Tibial nerve (tissue), 4 donors: ENCODE measurements at places on chromosomes 13 and 19. TPM values are rescaled to one million over a fixed set of nuclear protein-coding genes. Genes with fewer than 3 reads are reported as not detected.

Gene ARRDC2
- 175 TPM for total RNA-seq

Gene CLEC11A
- 13.3 TPM for total RNA-seq

Gene VSTM2B
- not detected for total RNA-seq

Gene C3
- 742 TPM for total RNA-seq

Gene PSG3
- total RNA-seq, result not detected

Gene TMPRSS9
- not detected for total RNA-seq

DNA sequence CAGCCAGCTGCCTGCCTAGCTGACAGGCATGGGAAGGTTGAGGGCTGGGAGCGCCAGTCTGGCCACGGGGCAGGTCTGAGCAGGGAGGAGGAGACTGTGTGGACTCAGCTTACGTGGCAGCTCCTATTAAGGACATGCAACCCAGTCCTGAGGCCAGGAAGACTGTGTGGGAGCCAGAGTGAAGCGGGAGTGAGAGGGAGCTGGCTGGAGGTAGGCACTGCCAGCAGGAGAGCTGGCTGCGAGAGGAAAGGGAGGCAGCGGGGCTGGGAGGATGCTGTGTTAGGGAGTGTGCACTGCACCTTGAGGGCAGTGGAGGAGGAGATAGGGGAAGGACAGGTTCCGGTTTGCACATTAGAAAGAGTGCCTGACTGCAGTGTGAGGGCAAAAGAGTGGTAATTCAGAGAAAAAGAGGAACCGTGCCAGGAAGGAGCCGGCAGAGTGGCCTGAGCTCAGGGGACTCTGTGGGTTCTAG, 99.2 kb downstream of the SLC7A1 start:
- H3K27ac ChIP-seq, result no peak overlapping the region
- peaks cover 20% of the 10 kb centered on the region for H3K4me1 ChIP-seq
- H3K4me3 ChIP-seq, result no peak overlapping the region
- DNase-seq, result no peak
- H3K36me3 ChIP-seq, result no peaks in the 10 kb centered on the region
- H3K27me3 ChIP-seq, result no peaks in the 10 kb centered on the region

DNA sequence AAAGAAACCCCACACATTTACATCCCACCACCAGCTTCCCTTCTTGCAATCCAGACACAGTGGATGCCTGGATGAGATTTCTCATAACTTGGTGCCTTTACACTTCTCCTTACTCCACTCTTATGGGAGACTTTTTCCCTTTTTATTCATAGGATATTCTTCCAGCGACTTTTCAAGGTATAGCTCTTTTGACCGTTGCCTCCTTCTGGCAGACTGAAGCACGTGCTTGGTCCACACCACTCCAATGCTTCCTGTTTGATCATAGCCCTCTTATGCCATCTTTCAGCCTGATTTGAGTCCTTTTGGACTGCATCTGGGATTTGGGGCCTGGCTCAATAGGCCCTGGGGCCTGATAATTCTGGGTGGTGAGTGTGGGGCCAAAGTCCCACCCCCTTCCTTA, 87.7 kb downstream of the ERCC5 start:
- DNase-seq, result no peak
- H3K4me3 ChIP-seq, result no peak overlapping the region
- no peaks in the 10 kb centered on the region for H3K4me1 ChIP-seq
- H3K36me3 ChIP-seq, result no peaks in the 10 kb centered on the region
- H3K27ac ChIP-seq, result no peak overlapping the region

DNA sequence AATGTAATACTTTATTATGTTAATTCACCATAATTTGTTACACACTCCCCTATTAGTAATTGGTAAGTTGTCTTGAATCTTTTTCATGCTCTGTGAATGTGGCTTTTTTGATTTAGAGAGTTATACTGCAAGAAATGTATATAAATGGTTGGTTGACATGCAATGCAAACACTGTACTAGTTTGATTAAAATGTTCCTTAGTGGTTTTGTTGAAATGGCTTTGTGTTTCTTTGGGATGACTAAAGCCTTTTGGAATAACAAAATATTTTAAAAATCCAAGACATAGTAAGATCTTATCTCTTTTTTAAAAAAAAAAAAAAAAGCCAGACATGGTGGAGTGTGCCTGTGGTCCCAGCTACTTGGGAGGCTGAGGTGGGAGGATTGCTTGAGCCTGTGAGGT, 10.5 kb downstream of the LAMP1 start:
- no peak for DNase-seq
- no peaks in the 10 kb centered on the region for H3K4me1 ChIP-seq
- H3K27me3 ChIP-seq, result no peaks in the 10 kb centered on the region
- H3K36me3 ChIP-seq, result peaks cover 47% of the 10 kb centered on the region
- no peak overlapping the region for H3K4me3 ChIP-seq

GRCh38 chr13:40148742-40149141, 493.3 kb downstream of the COG6 start:
- no peak for DNase-seq
- peak overlapping the region; percentile 65 for H3K27ac ChIP-seq
- no peaks in the 10 kb centered on the region for H3K36me3 ChIP-seq
- no peak overlapping the region for H3K4me3 ChIP-seq
- no peaks in the 10 kb centered on the region for H3K27me3 ChIP-seq

DNA sequence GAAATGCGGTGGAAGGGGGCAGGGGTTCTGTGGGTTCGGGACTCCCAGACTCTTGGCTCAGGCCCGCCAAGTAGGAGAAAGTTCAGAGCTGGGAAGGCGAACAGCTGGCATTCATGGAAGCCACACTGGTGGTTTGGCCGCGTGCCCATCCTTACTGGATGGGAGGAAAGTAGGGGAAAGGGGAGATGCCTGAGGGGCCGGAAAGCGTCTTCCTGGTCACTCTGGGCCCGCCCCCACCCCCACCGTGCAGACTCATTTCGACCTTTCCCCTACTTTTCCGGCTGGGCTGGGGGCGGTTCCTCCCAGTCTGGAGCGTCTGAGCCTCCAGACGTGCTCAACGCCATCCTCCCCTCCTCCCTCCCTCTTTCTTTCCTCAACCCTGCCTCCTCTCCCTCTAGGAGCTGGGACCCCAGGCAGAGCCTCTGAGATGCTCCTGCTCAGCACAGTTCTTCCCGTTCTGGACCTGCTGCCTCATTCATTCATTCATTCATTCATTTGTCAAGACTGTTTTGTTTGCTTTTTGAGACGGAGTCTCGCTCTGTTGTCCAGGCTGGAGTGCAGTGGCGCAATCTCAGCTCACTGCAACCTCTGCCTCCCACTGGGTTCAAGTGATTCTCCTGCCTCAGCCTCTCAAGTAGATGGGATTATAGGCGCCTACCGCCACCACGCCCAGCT, 3.5 kb downstream of the ANGPTL4 start:
- H3K4me1 ChIP-seq, result peaks cover 65% of the 10 kb centered on the region
- peak overlapping the region; percentile 85 for H3K27ac ChIP-seq
- peak; percentile 80 for DNase-seq
- H3K27me3 ChIP-seq, result no peaks in the 10 kb centered on the region
- peak overlapping the region; percentile 65 for H3K4me3 ChIP-seq
- no peaks in the 10 kb centered on the region for H3K36me3 ChIP-seq

GRCh38 chr13:37313372-37313771, 207.9 kb upstream of the CSNK1A1L start:
- no peak for DNase-seq
- H3K27ac ChIP-seq, result no peak overlapping the region
- H3K36me3 ChIP-seq, result no peaks in the 10 kb centered on the region
- H3K27me3 ChIP-seq, result no peaks in the 10 kb centered on the region
- no peak overlapping the region for H3K4me3 ChIP-seq
- H3K4me1 ChIP-seq, result no peaks in the 10 kb centered on the region

GRCh38 chr13:98022210-98022609, 68.7 kb downstream of the IPO5 start:
- H3K36me3 ChIP-seq, result peaks cover 6% of the 10 kb centered on the region
- DNase-seq, result no peak
- no peak overlapping the region for H3K4me3 ChIP-seq

- no peaks in the 10 kb centered on the region for H3K27me3 ChIP-seq
- no peak overlapping the region for H3K4me3 ChIP-seq
- DNase-seq, result no peak
Measured at GRCh38 chr13:85099245-85099644, 700.0 kb downstream of the SLITRK6 start.

DNA sequence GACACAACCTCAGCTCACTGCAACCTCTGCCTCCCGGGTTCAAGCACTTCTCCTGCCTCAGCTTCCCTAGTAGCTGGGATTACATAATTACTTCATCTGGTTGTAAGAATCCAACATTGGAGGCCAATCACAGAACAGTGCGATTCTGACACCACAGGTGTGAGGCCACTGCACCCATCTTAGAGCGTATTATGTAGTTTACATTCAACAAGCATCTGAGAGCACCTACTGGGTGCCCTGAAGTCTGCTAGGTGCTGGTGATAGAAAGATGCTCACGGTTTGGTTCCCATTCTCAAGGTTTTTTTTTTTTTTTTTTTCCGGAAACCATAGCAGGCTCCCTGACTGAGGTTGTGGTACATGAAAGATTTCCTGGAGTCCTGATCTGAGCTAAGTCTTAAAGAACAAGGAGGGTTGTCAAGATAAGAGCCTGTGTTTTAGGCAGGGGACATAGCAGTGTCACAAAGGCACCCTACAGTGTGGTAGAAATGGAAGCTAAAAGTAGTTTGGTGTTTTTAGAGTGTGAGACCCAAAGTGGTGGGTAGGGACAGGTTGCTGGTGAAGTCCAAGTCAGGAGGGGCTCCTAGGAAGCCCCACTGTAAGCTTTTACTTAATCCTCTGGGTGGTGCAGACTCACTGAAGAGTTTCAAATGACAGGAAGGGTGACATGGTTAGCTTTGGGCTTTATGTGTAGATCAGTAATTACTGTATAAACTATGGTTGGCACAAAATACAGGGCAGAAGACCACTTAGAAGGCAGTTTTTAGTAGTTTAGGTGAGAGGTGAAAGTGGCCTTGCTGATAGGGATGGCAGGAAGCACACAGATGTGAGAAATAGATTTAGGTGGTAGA, 15.2 kb downstream of the SAE1 start:
- no peaks in the 10 kb centered on the region for H3K27me3 ChIP-seq
- no peak for DNase-seq
- no peaks in the 10 kb centered on the region for H3K4me1 ChIP-seq
- no peak overlapping the region for H3K4me3 ChIP-seq
- no peak overlapping the region for H3K27ac ChIP-seq
- peaks cover 66% of the 10 kb centered on the region for H3K36me3 ChIP-seq

GRCh38 chr19:16371540-16371986, 46.9 kb downstream of the KLF2 start:
- H3K27ac ChIP-seq, result peak overlapping the region; percentile 69
- H3K27me3 ChIP-seq, result no peaks in the 10 kb centered on the region
- DNase-seq, result no peak

DNA sequence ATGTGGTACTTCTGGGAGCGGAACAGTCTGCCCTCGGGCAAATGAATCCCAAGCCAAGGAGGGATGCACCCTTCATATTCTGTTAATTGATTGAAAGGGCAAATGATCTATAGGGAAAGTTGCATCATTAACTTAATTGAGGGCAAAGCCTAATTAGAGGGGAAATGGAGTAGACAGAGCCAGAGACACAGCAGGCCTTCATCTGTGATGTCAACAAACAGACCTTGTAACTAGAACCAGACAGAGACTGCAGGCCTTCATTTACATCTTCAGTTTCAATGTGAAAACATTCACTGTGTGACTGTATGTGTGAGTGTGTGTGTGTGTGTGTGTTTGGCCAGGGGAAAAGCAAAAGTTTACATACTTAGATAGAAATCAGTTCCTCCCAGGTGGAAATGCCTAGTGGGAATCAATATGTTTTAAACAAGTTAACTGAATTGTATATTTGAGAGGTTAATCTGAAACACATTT, 126.4 kb downstream of the SPRY2 start:
- H3K4me3 ChIP-seq, result no peak overlapping the region
- no peaks in the 10 kb centered on the region for H3K27me3 ChIP-seq
- H3K36me3 ChIP-seq, result no peaks in the 10 kb centered on the region
- no peak overlapping the region for H3K27ac ChIP-seq
- DNase-seq, result no peak
